ENCODE measurements at places on chromosomes 13 and 19.

GRCh38 chr19:6373813-6374108 lies 1.2 kb downstream of the ALKBH7 start:
- DNase-seq = no peak

GRCh38 chr13:27962128-27962841 lies 6.8 kb downstream of the CDX2 start:
- no peak for DNase-seq

- DNase-seq = no peak
Observed at GRCh38 chr13:97182111-97182890, 39.8 kb upstream of the MBNL2 start.

DNA sequence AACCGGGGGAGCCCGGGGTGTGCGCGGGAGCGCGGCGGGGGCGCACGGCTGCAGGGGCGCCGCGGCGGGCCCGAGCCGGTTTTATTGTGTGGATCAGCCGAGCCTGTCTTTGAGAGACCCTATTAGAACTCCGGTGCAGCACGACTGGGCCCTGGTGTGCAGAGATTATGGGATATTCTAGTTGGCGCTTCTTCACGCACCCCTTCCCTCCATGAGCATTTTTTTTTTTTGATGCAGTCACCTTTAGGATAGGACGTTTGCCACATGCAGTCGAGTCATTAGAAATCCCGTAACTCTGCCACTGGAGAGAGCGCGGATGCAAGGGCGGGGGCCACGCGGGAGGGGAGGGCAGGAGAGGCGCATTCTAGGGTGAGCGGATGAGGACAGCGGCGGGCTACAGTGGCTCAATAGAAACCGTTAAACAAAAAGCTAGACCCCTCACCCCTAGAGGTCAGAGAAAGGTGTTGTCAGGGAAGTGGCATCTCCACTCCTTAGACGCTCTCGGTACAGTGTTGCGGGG lies 3.7 kb downstream of the FGF9 start:
- peak; percentile 53 for DNase-seq

GRCh38 chr13:27388241-27388640 lies 36.2 kb upstream of the GTF3A start:
- no peak for DNase-seq

GRCh38 chr13:111232191-111232590 lies 88.3 kb upstream of the TEX29 start:
- no peak for DNase-seq

GRCh38 chr13:27176470-27177410 lies 5.1 kb upstream of the USP12 start:
- no peak for DNase-seq

DNA sequence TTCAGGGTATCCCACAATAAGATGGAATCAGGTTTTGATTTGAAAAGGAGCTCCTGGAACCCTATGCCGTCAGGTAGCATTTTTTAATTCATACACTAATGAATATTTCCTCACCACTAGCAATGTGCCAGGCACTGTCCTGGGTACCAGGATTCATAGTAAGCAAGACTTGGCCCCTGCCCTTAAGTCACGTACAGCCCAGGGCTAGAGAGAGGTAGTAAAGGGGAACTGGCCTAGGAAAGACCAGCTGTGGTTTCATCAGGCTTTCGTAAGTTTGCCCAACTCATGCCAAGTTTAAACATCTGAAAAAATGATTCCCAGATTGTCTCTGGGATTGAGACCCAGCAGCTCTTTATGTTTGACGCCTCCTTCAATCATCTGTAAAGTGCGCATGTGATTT lies 45.9 kb upstream of the AMER2 start:
- DNase-seq = no peak

All from ecto neural progenitor cell (in vitro differentiated cells).